ENCODE measurements at places on chromosomes 6 and 20.

DNA sequence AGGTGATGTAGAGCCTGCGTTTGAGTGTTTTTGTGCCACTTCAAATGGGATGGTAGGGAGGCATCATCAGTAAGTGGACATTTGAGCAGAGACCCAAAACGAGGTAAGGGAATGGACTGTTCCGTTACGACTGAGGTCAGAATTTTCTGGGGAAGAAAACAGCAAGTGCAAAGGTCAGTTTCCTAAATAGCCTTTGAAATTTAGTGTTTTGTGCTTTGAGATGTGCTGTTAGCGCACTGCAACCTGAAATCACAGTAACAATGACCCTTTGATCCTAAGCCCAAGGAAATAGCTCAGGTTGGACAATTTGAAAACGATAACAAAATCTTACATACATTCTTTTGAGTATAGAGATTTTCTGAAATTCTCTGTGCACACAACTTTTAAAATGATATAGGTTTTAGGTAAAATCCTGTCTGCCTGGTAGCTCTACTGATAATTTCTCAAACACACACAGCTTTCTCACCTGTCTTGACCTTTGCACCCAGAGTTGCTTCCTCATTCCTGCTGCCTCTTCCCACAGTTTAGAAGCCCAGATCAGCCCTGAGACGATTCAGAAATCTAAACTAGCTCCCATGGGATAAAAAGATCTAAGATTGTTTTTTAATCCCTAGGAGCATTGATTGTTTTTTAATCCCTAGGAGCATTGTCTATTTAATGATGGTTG is 22.1 kb downstream of the DCBLD1 start:
- no peak for DNase-seq

DNA sequence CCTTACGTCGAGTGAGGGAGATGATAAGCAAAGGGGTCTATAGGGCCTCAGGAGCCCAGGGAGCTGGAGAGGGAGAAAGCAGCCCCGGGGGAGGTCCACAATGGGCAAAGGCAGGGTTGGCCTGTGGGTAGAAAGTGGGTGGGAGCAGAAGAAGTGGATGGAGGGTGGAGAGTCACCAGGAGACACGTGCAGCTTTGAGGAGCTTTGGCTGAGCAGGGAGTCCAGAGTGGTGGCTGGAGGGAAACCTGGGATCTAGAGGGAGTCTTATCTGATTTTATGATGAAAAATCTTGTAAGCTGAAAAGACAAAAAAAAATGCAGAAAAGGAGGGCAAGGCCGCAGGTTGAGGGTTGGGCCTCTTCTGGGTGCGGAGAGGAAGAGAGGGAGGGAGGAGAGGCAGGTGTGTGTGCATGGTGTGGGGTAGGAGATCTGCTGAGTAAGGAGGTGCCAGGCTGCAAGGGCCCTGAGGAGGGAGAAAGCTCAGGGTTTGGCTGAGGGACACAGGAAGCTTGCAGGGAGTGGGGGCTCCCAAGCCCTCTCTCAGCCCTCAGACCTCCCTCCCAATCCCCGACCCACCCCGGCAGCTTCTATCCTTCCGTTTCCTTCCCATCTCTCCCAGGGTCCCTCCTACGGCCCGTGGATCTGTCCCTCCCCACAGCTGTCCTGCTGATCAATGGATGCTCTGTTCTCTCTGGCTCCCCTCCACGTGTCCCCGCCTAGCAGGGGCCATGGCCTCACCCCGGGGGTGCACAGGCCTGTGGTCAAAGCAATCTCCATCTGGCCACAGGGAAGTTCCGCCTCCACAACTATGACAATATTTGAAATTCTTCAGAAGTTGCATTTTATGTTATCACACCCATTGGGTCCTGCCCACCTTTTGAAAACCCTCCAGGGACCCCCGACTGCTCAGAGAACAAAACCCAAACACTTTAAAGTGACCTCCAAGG is 17.1 kb upstream of the BPI start:
- no peak for DNase-seq

DNA sequence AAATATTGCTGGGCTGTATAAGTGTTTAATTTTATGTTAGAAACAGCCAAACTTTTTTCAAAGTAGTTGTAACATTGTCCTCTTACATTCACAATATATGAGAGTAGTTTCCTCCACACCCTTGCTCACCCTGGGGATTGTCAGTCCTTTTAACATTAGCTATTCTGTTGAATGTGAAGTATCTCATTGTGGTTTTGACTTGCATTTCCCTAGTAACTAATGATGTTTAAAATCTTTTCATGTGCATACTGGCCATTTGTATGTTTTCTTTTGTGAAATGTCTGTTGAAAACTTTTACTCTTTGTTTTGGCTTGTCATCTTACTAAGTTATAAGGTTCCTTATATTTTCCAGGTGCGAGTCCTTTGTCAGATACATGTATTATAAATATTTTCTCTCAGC is 32.9 kb downstream of the TRIM38 start:
- DNase-seq = no peak

- DNase-seq = no peak
Observed at GRCh38 chr6:147855803-147856482, 347.5 kb downstream of the SAMD5 start.

- no peak for DNase-seq
Observed at GRCh38 chr6:109292983-109293586, 89.2 kb downstream of the CD164 start.

GRCh38 chr6:92110403-92110802 is 1309.0 kb downstream of the EPHA7 start:
- no peak for DNase-seq

GRCh38 chr6:89793586-89793985 is 26.0 kb downstream of the MDN1 start:
- no peak for DNase-seq

All from activated CD4-positive, alpha-beta T cell treated with anti-CD3 and anti-CD28 coated beads, Interleukin-10, Interleukin-2, amounts not matched to agents 100 ng/mL and 50 ng/mL, durations not matched to agents 16 hours and 8 hours (primary cell).